GM13977 (cell line): ENCODE measurements at places on chromosomes 4 and X.
A peak's percentile ranks its signal among the peaks of the same experiment; 100 is the strongest.

DNA sequence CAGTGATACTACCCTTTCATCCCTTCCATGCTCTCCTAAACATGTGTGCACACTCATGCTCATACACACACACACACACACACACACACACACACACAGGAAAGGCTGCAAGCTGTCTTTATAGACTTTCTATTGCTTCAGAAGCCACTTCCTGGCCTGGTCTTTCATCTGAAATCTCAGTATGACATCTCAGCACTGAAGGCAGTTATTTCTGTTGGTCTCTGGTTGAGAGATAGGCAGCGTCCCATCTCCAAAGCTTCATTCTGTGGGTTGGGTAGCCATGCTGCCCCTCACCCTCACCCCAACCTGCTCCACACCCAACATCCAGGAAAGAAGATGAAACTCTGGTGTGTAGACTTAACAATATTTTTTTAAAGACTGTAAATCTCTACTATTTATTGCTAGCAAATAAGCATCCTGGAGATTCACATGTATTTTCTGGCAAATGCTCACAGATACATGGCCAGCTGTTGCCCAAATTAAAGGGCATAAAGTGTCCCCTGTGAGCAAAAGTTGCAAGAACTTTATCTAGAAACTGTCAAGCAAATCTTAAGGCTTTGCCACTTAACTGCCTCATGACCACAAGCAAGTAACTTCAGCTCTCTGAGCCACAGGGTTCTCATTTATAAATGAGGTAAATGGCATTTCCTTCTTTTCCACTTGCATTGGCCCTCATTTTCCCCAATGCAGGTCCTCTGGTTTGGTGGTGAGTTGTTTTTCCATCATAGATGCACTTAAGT is 189.8 kb upstream of the AFF2 start:
- no peak for DNase-seq

DNA sequence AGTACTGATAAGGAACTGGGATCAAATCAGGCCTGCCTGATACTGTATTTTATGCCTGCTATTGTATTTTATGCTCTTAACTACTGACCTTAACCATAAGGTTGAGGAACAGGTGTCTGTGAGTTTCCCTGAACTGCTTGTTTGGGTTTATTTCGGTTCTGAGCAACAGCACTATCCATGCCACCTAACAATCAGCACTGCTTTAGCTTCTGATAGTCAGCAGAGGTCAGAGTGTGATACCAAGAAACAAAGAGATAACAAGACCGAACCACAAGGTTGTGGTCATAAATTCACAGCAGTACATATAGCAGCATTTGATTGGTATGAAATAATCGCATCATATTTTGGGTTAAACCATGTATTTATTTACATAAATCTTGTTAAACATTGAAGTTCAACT is 362.2 kb downstream of the FGF13 start:
- DNase-seq, result no peak

DNA sequence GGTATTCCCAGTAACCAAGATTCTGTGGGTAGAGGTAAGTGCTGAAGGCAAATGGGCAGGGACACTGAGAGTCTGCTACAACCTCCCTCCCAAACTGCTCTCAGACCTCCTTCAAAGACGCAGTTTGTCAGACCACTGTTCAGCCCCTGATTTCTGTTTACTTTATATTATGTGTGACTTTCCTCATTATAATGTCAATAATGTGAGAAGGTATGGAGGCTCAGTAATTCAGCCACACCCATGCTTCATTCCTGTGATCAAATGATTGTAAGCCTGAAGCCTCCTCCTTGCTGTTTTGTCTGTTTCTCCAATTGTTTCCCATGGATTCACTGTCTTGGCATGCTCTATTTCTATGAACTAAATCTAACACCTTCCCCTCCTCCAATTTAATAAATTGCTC is 75.6 kb downstream of the SYTL5 start:
- no peak for DNase-seq

DNA sequence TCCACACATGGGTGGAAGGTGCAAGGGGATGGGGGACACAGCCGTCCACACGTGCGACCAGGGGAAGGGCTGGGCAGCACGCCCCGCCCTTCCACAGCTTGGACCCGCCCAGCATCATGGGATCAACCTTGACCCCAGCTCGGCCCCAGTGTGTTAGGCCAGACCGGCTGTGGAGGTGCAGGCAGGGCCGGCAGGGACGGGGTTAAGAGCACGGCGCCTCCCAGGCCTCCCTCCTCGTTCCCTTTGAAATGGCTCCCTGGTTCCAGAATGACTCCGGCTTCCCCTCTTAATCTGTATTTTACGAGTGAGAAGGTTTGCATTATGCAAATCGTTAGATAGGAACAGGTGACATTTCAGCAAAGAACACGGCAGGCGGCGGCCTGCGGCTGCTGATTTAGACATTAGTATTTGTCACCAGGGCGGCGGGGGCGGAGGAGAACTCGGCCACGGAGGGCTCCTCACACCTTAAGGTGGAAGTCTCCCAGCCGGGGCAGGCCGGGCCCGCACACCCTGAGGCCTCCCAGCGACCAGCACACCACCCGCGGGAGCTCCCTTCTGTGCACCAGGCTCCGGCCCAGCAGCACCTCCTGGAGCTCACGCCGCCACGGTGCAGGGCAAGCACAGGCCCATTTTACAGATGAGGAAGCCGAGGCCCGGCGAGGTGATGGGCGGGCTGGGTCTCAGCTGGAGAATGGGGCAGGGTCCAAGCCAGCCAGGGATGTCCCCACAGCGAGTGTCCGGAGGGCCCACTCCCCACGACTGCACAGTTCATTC is 116.1 kb downstream of the FAM53A start:
- peak; percentile 60 for DNase-seq

DNA sequence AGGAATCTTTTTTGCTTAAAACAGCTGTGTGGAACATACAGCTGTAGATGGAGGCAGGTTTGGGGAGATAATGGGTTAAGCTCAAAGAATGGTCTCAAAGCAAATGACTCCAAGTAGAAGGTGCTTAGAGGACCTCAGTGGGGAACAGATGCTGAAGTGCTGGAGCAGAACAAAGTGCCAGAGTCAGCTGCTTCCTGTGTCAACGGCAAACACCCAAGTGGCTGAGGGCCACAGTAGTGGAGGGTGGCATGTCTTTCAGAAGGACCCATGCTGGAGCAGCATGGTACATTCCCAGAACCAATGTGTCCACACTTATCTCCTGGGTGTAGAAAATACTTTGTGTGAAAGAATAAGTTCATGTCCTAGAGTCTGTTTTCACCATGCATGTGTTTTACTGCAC is 197.5 kb downstream of the CCNG2 start:
- no peak for DNase-seq

GRCh38 chr4:159145992-159146330 is 43.1 kb downstream of the RAPGEF2 start:
- no peak for DNase-seq

GRCh38 chr4:158906073-158906472 is 137.2 kb downstream of the FNIP2 start:
- peak; percentile 44 for DNase-seq

GRCh38 chrX:153465691-153466380 is 4.5 kb downstream of the HAUS7 start:
- DNase-seq, result no peak

- no peak for DNase-seq
Measured at GRCh38 chrX:153641627-153642026, 5.4 kb upstream of the DUSP9 start.

- no peak for DNase-seq
Measured at GRCh38 chr4:112680996-112681395, 44.1 kb downstream of the LARP7 start.

DNA sequence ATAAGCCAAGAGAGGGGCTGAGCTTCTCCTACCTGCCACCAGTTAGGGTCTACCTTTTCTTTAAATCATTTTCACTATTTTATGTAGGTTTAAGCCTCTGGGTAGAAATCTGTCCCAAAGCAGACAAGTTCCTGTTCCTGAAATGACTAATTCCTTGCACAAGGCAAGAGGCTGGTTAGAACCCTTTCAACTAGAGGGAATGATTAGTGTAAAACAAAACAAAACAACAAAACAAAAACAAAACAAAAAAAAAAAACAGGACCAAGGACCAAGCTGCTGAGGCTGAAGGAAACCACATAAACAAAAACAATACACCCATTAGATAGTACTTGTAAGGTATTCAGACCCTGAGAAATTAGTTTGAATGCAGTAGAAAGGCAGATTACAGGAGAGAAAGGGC is 62.7 kb downstream of the MAML3 start:
- no peak for DNase-seq

DNA sequence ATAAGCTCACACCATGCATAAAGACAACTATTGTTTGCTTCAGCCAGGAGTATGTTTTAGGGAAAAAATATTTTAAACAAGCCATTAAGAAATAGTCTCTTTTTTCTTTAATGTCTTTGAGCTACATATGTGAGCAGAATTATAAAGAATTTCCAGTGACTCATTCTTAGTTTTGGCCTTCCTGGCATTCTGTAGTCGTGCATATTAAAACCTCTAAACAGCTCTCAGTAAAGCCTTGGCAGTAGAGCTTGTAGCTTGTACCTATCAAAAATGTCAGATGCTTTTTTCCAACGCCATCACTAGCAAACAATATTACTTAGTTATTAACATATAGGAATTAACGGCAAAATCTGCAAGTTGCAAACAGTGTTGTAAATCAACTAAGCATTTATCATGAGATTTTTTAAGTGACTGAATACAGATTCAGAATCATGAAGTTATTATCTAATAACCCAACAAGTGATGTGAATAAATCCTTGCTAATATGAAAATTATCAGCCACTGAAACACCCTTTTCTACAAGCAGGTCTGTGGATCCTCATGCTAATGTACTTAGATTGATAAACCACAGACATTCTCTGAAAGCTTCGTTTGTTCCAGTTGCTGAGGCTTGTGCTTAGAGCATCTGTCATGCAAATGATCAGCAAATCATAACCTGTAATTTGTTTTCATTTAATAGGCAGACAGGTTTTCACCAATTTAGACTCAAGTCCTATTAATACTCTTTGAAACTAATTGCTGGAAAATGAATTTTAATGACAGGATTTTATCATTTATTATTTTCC is 412.0 kb upstream of the ATOH1 start:
- no peak for DNase-seq

- no peak for DNase-seq
Measured at GRCh38 chrX:85963736-85964135, 83.6 kb downstream of the CHM start.

GRCh38 chr4:8355864-8356565 is 84.5 kb downstream of the ACOX3 start:
- DNase-seq, result no peak

DNA sequence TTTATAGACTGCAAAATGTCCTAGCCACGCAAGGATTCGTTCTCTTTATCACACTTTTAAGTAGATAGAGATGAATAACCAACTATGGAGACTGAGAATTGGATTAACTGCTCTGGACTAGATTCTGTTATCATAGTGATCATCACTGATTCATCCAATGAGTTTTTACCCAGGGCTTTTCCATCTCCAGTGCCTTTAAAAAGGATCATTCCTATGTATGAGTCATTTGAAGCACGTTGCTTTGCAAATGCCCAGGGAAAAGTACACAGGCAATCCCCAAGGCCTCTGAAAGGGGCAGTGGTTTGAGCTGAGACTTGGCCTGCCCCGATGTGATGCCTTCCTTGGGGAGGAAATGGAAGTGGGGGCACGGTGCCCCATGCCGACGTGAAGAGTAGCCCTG is 122.7 kb upstream of the PSAPL1 start:
- no peak for DNase-seq

DNA sequence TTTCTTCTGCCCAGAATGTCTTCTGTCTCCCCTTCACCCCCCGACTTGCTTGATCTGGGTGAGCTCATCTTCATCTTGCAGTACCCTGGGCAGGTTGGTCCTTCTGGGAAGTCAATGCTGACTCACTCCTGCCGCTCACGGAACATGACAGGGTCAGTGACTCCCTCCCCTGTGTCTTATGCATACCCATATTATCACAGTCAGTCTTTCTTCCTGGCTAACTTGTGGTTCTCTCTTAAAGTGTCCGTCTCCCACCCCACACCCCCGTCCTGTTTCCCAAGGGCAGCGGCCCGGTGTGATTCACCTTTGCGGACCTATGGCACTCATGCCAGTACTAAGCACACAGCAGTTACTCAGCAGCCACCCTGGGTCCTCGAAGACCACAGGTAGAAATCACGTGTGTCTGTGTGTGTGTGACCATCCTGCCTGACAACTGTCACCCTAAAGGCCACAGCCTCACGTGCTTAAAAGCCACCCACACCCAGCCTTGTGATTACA is 17.7 kb downstream of the IQSEC2 start:
- no peak for DNase-seq

GRCh38 chr4:122117743-122118142 is 34.4 kb upstream of the BLTP1 start:
- no peak for DNase-seq

DNA sequence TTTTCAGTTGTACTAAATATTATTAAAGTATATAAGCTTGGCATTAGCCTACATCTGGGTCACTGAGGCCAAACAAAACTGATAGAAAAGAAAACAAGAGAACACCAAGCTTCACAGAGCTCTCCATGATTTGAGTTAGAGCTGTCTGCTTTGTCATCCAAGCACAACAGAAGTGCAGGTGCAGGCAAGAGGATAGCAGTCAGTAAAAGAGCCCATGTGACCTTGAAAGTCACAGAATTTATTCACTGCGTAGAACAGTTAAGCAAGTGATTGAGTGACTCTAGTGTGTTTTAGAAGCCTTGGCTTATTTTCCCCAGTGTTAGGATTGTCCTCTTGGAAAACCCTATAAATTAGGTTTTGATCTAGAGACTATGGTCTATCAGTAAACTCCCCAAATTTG is 49.4 kb upstream of the PRDM5 start:
- no peak for DNase-seq
